H9 (cell line): ENCODE measurements at places on chromosomes 16 and 17.

- DNase-seq = no peak
Measured at GRCh38 chr16:49335828-49336227, 37.8 kb upstream of the C16orf78 start.

GRCh38 chr17:81310949-81311550 is 15.9 kb upstream of the SLC38A10 start:
- DNase-seq = no peak

GRCh38 chr17:16040710-16041251 is 41.2 kb downstream of the TTC19 start:
- DNase-seq = no peak

GRCh38 chr16:68365167-68365817 is 54.5 kb downstream of the PRMT7 start:
- no peak for DNase-seq

GRCh38 chr16:57356547-57356946 is 2.0 kb upstream of the CCL22 start:
- DNase-seq = no peak

- no peak for DNase-seq
Measured at GRCh38 chr16:57252148-57252721, 7.2 kb downstream of the ARL2BP start.

DNA sequence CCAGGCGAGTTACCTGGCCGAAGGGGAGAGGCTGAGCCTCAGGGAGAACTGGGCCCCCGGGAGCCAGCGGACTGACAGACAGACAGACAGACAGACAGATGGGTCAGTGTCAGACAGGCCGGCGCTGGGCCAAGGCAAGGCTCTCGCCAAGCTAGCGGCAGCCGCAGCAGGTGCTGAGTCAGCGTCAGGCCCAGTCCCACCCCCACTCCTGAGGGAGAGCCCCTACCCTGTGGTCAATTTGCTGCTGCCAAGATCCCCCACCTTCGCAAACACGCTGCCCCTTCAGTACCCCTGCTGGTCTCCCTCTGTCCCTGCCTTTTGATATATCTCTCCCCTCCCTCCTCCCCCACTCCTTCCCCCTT is 1.5 kb downstream of the FGF11 start:
- DNase-seq = peak; percentile 79

DNA sequence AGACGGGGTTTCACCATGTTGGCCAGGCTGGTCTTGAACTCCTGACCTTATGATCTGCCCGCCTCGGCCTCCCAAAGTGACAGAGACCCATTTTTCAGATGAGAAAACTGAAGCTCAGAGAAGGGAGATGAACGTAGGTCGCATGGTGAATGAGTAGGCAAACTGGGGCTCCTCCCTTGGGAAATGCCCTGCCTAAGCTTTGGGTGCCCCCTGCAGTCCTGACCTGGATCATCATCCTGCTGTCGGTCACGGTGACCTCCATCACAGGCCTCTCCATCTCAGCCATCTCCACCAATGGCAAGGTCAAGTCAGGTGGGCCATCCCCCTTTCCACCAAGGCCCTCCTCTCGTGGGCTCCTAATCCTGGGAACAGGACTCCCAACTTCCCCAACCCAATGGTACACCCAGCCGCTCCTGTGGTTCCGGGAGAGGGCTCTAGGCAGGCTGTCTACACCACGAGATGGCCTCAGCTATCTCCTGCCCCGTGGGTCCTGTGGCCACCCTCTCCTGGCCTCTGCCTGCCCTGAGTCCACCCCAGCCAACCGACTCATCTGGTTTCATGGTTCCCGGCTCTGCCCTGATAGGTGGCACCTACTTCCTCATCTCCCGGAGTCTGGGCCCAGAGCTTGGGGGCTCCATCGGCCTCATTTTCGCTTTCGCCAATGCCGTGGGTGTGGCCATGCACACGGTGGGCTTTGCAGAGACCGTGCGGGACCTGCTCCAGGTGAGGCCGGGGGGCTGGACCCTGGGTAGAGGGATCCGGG is 4.7 kb downstream of the SLC12A3 start:
- DNase-seq = peak; percentile 81

- DNase-seq = no peak
Measured at GRCh38 chr17:50097455-50097854, 2.3 kb downstream of the PDK2 start.

DNA sequence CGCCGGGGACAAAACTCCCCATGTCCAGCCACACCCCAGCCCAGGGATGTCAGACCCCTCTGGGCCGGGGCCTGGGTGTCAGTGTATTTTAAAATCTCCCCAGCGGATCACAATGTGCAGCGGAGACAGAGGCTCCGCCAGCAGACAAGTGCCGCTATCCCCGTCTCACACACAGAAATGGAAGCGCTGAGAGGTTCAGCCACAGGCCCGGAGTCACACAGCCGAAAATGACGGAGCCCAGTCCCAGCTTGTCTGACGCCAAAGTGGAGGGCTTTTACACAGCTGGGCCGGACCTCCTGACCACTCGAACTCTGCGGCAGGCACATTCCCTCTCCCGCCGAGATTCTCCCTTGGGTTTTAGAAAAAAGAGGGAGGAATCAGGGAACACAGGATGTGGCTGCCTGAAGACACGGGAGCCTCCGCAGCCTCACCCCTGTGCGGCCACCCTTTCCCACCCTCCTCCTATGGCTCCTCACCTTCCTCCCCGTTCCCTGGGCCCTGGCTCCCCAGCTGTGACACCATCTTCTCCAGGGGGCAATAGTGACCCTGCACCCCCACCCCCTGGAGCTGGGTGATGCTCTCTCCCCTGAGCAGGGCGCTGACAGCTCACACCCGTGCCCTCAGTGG is 6.8 kb upstream of the OSGIN1 start:
- DNase-seq = no peak

- peak; percentile 48 for DNase-seq
Measured at GRCh38 chr16:55501549-55502322, 7.1 kb upstream of the LPCAT2 start.

DNA sequence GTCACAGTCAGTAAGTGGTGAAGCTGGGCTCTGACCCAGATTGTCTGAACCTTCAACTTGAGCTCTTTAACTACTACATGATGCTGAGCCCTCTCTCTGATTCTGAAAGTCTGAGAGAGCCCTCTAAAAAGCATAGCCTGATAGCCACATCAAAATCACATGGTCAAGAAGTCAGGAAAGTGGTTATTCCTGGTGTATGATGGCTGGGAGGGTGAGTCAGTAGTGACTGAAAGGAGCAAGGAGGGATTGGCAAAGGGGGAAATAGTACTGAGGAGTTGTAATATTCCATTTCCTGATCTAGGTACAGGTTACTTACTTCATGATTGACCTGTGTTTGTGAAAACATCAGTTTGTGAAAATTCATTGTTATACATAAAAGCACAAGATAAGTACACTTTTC is 89.1 kb downstream of the SSH2 start:
- DNase-seq = no peak

GRCh38 chr17:65449495-65449894 is 112.0 kb downstream of the AXIN2 start:
- DNase-seq = no peak

- no peak for DNase-seq
Measured at GRCh38 chr16:4387781-4388180, 16.1 kb downstream of the VASN start.

DNA sequence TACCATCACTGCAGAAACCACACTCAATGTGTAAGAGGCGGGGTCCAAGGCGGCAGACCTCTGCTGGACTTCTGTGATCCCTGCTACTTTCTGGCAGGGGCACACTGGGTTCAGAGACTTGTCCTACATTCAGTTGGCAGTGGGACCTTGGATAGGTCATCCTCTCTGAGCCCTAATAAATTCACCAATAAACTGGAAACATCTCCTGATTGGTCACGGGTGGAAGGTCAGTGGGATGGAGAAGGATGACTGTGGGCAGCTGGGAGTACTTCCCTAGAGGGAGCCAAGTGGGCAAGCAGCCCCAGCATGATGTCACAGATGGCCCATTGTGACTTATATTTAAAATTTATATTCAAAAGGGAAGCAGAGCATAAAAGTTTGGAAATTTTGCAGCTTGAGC is 49.7 kb downstream of the RNF112 start:
- DNase-seq = peak; percentile 75

DNA sequence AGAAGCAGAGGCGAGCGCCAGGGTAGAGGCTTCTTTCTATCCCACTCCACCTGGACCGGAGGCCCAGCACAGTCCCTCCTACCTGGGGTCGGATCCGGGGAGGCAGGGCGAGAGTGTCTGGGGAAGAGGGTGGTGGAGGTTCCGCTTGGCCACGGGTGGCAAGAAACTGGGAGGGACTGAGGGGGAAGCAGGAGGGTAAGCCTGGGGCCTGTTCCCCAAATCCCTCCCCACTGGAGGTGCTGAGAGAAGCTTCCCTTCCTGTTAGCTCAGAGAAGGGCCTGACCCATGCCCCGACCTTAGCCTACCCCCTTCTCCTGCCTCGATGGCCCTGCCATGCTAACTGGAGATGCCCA is 1.8 kb upstream of the TPPP3 start:
- no peak for DNase-seq

DNA sequence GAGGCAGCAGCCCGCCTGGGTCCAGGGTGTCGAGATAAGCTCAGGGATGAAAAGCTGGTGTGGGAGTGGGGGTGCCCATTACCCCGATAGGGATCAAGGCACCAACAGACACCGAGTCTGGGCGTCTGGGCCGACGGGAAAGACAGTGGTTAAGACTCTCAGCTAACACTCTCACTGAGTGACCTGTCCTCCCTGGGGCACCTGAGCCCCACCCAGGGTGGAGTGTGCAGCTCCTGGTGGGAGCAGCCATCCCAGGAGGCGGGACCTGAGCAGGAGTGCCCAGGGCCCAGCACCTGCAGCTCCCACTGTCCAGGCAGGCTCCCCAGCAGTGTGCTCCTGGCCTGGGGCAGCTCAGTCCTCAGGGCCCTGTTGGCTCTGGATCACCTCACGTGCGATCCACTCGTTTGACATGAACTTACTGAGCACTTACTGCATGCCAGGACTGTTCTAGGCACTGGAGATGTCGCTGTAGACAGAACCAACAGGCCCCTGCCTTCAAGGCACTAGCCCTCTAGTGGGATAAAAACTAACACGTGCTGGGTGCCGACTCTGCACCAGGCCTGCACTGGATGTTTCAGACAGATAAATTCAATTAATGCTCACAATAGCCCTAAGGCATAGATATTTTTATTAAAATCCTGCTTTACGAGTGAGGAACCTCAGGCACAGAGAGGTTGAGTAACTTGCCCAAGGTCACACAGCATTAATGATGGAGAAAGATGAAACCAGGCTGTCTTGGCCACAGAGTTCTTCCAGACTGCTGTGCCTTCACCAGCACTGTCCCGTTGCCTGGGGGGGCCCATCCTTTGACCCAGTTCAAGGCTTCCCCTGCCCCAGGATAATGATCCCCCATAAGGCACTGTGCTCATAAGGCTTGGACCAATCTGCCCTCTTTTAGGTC is 1.9 kb downstream of the EVPLL start:
- no peak for DNase-seq

DNA sequence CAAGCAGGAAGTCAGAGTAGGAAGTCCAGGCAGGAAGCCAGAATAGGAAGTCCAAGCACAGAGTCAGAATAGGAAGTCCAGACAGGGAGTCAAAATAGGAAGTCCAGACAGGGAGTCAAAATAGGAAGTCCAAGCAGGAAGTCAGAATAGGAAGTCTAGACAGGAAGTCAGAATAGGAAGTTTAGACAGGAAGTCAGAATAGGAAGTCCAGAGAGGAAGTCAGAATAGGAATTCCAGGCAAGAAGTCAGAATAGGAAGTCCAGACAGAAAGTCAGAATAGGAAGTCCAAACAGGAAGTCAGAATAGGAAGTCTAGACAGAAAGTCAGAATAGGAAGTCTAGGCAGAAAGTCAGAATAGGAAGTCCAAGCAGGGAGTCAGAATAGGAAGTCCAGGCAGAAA is 105.3 kb upstream of the C16orf82 start:
- no peak for DNase-seq

DNA sequence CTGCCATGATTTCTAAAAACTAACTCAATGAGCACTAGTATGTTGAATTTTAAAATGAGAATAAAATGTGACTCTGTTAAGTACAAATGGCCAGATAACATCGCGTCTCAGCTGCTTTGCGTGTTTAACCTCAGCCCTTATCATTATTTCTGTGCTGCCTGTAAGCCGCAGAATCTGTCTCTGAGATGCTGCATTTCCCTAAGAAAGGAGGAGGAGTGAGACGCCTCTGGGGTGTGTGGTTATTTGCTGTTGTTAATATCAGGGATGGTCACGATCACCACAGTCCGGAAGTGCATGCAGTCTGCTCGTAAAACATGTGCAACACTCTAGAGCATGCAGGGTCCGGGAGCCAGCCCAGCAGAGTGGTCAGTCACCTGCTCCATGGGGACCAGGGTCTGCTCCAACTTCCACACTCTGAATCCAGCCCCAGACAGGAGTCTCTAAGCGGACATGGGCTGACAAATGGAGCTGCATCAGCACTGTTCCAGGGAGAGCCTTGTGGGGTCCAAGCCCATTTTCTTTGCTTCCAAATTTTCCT is 342.5 kb downstream of the MAF start:
- no peak for DNase-seq

DNA sequence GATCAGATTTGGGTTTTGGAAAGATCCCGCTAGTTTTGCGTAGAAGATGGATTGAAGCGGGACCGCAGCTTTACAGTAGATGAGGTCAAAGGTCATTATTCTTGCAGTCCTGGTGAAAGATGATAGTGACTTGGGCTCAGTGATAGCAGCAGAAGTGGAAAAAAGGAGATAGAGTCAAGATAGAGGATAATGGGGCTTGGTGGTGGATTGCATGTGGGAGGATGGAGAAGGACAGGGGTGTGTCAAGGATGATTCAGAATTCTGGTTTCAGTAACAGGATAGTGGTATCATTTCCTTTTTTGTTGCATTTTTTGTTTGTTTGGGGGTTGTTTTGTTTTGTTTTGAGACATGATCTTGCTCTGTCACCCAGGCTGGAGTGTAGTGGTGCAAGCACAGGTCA is 28.7 kb downstream of the CHD9NB start:
- no peak for DNase-seq

DNA sequence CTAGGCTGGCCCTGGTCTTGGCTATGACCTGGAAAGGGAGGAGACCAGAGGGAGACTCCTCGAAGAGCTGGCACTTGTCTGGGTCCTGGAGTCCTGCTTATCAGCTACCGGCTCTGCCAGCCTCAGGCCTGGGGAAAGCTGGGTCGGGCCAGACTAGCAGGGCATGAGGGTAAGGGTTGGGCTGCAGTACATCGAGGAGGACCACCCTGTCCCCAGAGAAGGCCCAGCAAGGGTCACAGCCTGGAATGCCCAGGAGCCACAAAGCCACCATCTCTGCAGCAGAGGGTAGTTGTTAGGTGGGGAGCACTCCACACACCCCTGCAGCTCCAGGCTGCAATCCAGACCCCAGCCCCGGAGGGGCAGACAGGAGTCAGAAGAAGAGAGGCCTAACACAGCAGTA is 54.0 kb downstream of the SLC6A2 start:
- DNase-seq = no peak

- DNase-seq = peak; percentile 88
Measured at GRCh38 chr17:8125154-8125946, 1.4 kb upstream of the HES7 start.
